ENCODE measurements at places on chromosomes 7 and 10.

- no peak for DNase-seq
These were observed 79.4 kb downstream of the VPS41 start for GRCh38 chr7:38829488-38830165.

- DNase-seq = no peak
These were observed 197.5 kb downstream of the GPAM start for GRCh38 chr10:111986079-111986478.

- DNase-seq = no peak
These were observed 62.0 kb upstream of the NAMPT start for GRCh38 chr7:106346678-106347217.

GRCh38 chr7:4692055-4692454, 10.0 kb downstream of the FOXK1 start:
- no peak for DNase-seq

DNA sequence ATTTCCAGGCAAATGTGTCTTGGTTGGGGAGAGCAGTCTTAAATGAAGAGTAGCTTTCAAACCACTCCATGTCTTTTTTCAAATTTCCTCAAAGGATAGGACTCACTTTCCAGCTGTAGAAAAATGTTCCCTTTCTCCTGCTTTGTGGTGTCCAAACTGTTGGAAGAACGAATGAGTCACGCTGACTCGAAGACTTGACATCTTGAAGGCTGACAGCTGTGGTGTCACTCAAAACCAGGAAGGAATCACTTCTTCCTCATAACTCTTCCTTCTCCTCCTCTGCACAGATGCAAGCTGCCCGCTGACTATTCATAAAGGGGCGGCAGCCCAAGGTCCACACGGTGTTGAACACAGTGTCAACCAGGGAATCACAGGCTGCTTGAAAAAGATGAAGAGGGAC, 19.2 kb downstream of the PLA2G12B start:
- no peak for DNase-seq

DNA sequence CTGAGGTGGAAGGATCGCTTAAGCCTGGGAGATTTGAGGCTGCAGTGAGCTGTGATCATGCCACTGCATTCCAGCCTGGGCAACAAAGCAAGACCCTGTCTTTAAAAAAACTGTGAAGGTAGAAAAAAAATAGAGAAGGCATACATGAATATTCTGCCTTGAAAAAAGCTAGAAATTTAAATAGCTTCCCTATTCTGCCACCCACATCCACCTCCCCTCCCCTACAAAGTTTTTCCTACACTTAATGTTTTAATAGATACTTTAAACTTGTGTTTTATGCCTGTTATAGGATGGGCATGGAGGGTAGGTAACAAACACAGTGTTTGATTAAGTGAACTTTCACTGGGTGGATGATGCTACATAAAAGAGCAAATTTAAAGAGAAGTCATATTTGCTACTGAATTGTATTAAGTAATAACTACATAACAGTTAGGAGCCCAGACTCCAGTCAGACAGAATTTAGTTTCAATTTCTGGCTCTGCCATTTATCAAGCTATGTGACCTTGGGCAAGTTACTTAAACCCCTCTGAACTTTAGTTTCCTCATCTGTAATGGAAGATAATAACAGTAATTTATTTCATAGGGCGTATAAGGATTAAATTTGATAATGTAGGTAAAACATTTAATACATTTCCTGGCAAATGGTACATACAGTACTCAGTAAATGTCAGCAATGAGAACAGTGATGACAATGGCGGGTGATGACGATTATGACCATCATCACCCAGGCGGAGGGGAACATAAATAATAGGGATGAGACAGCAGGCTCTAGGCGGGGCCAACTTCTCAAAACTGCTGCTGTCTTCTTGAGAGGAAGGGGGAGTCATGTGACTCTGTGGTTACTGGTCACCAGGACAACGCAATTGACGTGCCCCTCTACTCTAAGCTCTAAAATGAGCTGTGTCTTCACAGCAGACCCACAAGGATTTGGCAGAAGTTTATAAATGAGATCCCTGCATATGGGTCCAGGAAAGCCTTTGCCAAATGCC, 15.8 kb downstream of the DNMBP start:
- DNase-seq = peak; percentile 47

DNA sequence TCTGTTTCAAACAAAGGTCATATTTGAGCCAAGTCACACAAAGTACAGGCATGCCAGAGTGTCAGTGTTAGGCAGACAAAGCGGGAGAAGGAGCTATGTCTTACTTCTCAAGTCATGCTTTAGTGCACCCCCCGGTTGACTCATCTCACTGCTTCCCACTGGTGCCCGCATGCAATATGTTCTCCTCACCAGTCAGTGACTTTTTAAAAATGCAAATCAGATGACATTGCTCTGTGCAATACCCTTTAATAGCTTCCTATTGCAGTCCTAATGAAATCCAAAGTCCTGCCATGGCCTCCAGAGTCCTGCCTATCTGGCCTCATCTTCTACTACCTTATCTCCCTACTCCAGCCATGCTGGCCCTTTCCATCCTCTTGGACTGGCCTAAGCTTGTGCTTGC, 429.1 kb downstream of the ACTR3B start:
- DNase-seq = no peak

DNA sequence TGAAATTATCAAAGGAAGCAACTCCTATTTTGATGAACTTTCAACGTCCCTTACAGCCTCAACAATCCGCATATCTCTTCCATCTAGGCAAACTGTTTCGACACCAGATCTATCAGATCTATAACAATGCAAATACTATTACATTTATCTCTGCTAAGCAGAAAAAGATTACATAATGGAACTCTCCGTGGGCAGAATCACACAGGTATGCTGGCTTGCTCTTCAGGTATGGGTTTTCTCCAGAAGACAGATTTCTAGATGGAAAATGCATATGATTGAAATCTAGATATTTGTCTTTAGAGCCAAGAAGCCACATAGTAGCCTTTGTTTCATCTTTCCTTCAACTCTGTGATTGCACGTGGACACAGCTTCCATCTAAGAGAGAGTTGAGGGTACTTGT, 38.6 kb downstream of the ADAM12 start:
- no peak for DNase-seq

DNA sequence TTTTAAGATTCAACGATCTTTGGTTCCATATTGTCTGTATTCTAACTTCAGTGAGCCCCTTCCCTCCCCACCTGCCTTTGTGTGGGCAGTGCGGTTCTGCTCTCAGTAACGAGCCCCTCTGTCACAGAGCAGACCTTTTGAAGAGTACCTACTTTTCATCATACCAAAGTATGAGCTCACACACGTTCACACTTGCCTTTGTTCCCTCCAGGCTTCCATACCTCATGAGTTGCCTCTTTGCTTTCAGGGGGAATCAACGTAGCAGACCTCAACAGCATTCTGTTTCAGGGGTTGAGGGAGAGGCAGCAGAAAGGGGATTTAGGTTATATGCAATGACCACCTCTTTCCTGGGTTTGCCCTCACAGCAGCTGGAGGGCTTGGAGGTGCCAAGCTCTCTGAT, 211.4 kb upstream of the MDFIC start:
- DNase-seq = no peak
